ENCODE measurements at places on chromosomes 3 and 15.

DNA sequence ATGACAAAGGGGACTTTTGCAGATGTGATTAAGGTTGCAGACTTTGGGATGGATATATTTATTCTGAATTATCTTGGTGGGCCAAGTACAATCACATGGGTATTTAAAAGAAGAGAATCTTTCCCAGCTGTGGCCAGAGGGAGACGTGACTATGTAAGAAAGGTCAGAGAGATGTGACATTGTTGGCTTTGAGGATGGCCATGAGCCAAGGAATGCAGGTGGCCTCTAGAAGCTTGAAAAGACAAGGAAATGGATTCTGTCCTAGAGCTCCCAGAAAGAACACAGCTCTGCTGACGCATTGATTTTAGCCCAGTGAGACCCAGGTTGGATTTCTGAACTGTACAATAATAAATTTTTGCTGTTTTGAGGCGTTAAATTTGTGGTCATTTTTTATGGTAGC is 616.0 kb upstream of the TBL1XR1 start:
- no peak for DNase-seq

DNA sequence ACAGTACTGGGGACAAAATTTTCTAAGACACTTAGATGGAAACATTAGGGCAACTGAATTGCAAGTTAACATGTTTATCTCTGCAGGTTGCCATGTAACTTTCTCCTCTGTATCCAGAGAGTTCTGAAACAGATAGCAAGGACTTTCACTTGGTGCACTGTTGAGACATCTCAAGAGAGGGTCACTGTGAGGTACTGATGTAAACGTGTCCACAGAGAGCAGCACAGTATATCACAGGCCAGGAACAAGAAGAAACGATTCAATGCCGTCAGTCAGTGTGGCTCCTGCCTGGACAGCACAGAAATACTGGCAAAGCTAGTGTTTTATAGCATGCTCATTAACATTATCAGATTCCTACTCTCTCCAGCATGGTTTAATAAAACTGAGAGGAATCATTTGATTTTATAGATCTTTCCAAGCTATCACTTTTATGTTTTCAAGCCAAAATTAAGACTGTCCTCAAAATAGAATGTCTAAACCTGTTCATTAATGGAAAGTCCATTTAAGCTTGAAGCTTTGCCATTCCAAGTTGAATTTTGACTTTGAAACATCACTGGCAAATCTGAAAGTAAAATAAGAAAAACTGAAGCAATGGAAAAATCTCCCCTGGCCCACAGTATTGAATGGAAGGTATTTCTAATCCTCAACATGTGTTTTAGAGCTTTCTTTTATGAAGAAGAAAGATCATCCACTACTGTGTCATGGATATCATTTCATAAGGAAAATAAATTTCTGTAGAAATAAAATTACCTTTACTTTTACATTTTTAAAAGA is 102.7 kb downstream of the IMPG2 start:
- DNase-seq: no peak

- no peak for DNase-seq
Measured at GRCh38 chr15:71052356-71052755, 62.9 kb upstream of the THSD4 start.

GRCh38 chr3:163548015-163548414 is 1530.3 kb downstream of the SI start:
- no peak for DNase-seq
